ENCODE measurements at places on chromosomes 6 and 20.

GRCh38 chr20:63469019-63469712 lies 3.3 kb downstream of the KCNQ2 start:
- DNase-seq: no peak

GRCh38 chr6:127547215-127547614 lies 28.1 kb upstream of the MTCL3 start:
- DNase-seq: no peak

DNA sequence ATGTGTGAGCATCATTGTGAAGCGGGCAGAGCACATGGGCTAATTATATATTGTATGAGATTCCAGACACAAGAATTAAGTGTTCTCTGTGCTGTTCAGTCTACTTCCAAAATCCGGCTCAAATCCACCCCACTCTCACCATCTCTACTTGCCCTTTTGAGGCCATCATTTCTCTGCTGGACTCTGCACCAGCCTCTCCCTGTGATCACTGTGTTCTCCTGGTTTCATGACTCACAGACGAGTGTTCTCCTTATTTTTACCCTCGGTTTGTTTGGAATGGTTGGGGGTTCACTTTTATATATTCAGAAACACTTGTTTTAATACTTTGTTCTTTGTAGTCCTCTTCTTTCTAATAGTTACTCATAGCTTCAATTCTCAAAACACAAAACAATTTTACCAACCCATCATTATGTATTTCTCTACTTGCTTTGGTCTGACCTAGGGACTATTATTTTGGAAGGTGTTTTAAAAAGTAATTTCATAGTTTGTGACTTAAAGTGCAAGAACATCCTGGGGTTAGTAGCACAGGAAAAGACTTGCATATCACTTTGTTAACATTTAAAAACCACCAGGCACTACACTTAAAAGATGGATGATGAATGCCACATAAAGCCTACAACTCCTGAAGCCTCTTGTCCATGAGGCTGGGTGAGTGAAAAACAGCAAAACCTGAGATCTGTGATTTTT lies 82.7 kb downstream of the UST start:
- DNase-seq: no peak

- DNase-seq: no peak
Observed at GRCh38 chr6:156701966-156702365, 75.2 kb upstream of the ARID1B start.

DNA sequence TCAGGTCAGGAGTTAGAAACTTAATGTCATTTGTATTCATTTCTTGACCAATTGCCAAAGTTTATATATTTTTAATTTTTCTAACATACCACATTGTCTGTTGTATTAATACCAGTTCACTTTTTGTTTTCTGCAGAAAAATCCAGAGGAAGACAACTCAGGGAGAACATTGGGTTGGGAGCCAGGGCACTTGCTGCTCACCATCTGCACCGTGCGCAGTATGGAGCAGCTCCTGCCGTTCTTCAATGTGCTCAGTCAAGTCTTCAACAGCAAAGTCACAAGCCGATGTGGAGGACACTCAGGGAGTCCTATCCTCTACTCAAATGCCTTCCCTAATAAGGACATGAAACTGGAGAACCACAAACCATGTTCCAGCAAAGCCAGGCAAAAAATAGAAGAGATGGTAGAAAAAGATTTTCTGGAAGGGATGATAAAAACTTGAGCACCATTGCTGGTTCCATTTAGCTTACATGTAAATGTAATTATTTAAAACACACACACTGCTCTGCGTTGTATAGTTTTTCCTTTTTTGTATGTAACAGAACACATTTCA lies 25.3 kb downstream of the PGM3 start:
- no peak for DNase-seq

- peak; percentile 50 for DNase-seq
Observed at GRCh38 chr6:166488076-166488685, 98.3 kb downstream of the RAMACL start.

DNA sequence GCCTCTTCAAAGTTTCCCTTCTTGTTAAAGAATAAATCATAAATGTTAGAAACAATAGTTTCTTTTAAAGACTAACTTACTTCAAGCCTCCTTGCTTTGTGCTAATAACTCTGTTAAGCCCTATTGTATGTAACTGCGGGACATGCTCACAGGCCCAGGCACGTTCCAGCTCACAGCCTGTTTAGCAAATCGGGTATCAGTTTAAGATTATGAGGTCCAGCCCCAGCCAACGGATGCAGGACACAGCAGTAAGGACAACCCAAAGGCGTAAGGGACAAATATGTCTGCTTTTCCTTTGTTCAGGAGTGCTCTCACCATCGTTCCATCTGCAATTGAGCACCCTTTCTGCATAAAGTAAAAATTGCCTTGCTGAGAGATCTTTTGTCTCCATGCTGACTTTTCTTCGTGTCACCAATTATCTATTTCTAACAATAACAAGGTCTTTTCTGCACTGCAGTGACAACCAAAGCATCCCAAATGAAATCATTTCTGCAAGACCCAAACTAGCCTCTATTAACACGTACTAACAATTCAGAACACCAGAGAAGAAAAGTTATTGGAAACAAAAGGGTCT lies 1.4 kb downstream of the C6orf52 start:
- DNase-seq: no peak

- no peak for DNase-seq
Observed at GRCh38 chr20:52677216-52677615, 294.9 kb upstream of the TSHZ2 start.

GRCh38 chr6:123638865-123639264 lies 2.1 kb upstream of the TRDN start:
- DNase-seq: no peak

GRCh38 chr20:11267131-11267761 lies 593.4 kb upstream of the JAG1 start:
- DNase-seq: no peak

DNA sequence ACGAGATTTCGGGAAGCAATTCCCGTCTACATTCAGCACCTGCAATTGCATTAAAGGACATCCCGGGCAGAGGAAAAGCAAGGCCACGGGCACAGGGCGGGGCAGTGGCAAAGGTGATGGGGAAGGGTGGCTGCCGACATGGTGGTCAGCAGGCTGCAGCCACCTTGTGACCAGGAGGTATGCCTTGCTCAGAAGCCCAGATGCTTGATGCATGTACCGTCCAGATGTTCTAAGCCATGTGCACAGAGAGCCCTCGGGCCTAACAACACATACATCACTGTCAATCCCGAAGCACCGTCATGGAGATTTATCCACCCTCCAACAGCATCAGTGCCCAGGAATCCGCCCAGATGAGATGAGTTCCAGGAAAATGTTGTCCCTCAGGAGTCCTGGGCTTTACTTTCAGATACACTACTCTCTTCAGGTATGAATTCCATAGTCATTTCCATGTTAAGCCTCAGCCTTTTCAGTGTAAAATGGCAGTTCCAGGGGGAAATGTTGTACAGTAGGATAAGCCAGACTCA lies 77.8 kb upstream of the FRMD1 start:
- DNase-seq: no peak

GRCh38 chr20:2163312-2163711 lies 61.7 kb downstream of the STK35 start:
- no peak for DNase-seq

- DNase-seq: no peak
Observed at GRCh38 chr6:53888931-53889330, 94.1 kb downstream of the LRRC1 start.

DNA sequence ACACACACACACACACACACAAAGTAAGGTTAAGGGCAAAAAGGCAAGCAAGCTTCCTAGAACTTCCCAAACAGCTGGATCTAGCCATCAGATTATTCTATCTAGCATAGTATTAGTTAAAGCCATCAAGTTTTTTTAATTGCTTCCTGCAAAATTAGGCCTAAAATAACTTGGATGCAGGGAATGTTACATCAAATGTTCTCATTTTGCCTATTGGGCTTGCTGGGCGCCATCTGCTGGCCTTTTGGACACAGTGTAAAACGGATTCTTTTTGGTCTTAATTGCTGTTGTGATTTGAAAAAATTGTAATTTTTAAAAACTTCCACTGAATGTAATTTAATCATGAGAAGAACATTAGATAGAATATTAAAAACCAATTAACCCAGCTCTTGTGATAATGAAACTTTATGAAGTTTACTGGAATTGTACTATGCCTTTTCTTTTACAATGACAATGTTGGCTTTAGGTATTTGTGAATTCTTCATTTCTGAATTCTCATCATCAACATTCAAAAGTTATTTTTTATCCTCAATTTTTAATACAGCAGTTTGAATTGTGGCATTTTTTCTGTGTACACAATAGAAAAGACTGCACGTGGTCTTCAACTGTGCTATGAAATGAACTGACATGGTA lies 6.8 kb downstream of the MKKS start:
- DNase-seq: no peak

DNA sequence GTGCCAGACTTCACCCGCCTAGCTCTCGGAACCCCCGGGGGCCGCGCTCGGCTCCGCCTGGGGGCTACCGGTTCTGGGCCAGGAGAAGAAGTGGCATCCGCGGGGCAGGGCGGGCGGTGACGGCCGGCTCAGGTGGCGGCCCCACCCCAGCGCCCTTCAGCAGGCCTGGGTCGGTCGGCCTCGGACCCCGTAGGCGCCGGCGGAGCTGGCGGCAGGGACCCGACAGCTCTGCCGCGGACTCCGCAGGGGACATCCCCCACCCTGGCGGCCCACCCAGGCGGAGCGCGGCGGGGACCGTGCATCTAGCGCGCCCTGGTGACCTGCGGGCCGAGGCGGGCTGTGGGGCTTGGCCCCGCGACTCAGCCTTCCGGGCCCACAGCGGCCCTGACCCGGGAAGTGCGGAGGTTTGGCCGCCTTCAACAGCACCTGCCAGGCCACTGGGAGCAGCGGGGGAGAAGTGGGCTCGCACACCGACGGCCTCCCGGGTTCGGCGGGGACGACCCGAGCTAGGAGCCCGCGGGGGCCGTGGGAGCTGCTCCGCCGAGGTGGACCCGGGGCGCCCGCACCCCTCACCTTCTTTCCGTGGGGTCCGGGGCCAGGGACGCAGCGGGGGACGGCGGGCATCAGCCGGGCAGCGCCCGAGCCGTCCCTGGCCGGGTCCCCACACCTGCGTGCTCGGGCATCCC lies 87.1 kb downstream of the TMEM242 start:
- DNase-seq: no peak

- DNase-seq: no peak
Observed at GRCh38 chr6:36822506-36823269, 16.6 kb downstream of the CPNE5 start.

DNA sequence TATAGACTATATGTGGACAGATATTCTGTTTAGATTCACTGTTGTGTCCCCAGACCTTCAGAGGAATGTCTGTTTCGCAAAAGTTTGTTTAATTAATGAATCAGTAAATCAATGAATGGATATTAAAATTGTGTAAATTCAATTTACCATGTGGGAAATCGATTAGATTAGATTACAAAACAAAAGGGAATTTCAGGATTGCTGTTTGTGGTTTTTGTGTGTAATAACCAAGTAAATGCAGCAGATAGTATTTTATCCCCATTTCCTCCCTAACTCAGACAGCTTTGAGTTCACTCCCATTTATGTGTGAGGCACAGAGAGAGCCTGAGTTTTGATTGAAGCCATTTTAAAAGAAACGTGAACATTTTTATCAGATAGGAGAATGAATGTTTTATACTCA lies 214.8 kb downstream of the ADGB start:
- DNase-seq: no peak

DNA sequence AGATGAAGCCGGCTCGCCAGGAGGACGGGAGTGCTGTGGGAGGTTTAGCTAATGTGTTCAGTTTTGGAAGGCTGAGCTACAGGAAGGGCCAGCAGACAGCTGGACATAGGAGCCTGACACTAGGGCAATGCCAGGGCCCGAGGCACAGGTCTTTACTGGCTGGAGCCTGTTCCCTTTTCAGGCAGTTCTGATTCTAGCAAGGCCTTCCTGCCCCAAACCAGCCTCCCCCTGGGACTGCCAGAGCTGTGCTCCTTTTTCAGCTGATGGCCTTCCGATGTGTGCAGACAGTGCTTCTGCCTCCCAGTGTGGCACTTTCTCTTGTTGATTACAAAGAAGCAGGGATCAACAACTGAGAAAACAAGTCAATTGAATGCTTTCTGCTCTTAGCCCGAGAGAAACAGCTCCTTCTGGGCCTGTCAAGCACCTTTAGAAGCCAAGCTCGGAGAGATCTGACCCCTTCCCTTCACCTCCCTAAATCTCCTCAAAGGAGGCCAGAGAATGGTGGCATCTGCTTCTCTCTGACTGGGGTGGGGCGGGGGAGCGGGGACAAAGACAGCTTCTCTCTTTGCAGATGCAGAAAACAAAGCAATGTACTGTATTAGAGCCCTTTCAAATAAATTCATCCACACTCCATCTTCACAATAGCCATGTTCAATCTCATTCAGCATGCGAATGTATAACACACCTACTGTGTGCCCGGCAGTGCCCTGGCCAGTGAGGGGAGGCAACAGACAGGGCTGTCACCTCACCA lies 63.2 kb downstream of the RAB44 start:
- DNase-seq: no peak

DNA sequence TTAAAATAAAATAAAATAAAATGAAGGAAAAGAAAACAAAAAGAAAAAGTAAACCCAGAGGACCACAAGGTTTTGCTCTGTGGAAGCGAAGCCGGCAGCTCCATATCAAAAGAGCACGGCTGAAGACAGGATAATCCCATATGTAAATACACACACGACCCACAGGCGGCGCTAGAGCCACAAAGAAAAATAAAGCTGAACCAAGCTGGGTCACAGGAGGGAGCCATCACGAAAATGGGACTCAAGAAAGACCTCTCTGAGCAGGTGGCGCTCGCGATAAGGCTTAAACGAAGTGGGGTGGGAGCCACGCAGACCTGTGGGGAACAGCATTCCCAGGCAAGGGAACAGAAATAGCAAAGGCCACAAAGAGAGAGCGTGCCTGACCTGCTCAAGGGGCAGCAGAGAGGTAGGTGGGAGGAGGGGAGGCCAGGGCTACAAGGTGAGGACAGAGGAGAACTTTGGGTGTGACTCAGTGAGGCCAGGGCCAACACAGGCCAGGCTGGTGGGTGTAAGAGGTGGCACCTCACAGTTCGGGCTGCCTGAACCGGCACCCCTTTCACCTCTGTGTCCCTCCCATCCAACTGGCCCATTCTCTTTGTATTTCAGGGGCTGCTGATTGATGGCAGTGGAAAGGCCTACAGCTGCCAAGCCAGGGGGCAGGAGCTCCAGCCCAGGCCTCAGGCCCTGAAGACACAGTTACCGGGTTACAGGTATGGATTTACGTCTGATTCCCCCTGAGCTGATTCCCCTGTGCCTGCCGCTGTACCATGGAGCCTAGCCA lies 26.0 kb downstream of the PTGIS start:
- DNase-seq: peak; percentile 32
